Mesothelial cell of epicardium (in vitro differentiated cells): ENCODE measurements at places on chromosomes 12 and 14. TPM values are rescaled to one million over a fixed set of nuclear protein-coding genes. Genes with fewer than 3 reads are reported as not detected.

The STYK1 gene
- total RNA-seq = 0.99 to 1.4 TPM (median 1.0 TPM) in 3 replicates

The IRAK3 gene
- 1.5 to 2.2 TPM (median 1.9 TPM) in 3 replicates for total RNA-seq

The RAD51AP1 gene
- 14.0 to 17.3 TPM (median 16.3 TPM) in 3 replicates for total RNA-seq

GRCh38 chr12:104219908-104220404 lies 4.4 kb downstream of the TXNRD1 start:
- DNase-seq = no peak
- peak overlapping the region; percentile 9 for H3K4me3 ChIP-seq
- H3K27me3 ChIP-seq = no peaks in the 10 kb centered on the region
- H3K4me1 ChIP-seq = peaks cover 46% of the 10 kb centered on the region
- H3K27ac ChIP-seq = peak overlapping the region; percentile 92
- H3K36me3 ChIP-seq = peaks cover 4% of the 10 kb centered on the region

- H3K4me1 ChIP-seq = peaks cover 5% of the 10 kb centered on the region
- peaks cover 14% of the 10 kb centered on the region for H3K27me3 ChIP-seq
- DNase-seq = no peak
- H3K4me3 ChIP-seq = no peak overlapping the region
- no peaks in the 10 kb centered on the region for H3K36me3 ChIP-seq
These were observed 1228.2 kb upstream of the TMEM132C start for GRCh38 chr12:127038761-127039160.

GRCh38 chr12:72057330-72057914 lies 118.8 kb downstream of the TPH2 start:
- no peaks in the 10 kb centered on the region for H3K36me3 ChIP-seq
- H3K4me3 ChIP-seq = no peak overlapping the region

DNA sequence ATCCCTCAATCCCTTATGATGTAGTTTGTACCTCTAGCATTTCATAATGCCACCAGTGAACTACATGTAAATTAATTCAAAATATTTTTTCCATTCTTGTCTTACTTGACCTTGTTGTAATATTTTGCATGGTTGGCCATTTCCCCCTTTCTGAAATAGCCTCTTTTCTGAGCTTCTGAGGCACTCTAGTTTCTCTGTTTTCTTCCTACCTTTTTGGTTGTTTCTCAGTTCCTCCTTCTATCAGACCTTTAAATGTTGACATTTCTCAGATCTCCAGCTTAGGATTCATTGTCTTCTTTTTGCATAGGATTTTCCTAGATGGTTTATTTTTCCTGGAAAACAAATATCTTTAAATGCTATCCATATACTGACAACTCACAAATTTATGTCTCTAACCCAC lies 9.8 kb upstream of the RMST start:
- DNase-seq = no peak
- H3K4me1 ChIP-seq = peaks cover 17% of the 10 kb centered on the region
- H3K4me3 ChIP-seq = no peak overlapping the region
- H3K36me3 ChIP-seq = no peaks in the 10 kb centered on the region
- H3K27ac ChIP-seq = no peak overlapping the region

DNA sequence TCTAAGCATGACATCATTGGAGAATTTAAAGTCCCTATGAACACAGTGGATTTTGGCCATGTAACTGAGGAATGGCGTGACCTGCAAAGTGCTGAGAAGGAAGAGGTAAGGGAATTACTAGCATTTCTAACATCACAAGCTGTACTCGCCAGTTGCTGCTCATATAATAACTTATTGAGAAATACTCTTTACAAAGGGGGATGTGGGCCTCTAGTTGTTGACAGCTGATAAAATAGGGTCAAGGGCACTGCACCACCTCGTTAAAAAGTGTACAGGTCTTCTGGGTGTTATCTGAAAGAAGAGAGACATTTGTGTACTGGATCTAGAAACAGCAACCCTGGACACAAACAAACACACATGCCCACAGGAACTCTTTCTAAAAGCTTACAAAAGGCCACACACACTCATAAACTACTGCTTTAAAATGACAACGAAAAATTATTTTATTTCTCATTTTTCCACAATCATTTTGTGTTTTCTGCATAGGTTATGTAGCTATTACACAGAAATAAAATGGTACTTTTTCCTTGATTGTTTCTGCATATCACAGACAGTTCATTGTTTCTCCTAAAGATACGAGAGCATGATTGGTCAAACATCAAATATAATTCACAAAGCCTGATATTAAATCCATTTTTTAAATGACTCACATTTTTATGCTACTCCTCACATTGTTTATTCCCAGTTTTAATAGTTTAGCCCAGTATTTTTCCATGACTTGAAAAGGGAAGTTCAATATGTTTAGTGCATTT lies 391.1 kb downstream of the PAWR start:
- no peak for DNase-seq
- no peaks in the 10 kb centered on the region for H3K27me3 ChIP-seq
- peaks cover 2% of the 10 kb centered on the region for H3K4me1 ChIP-seq
- no peak overlapping the region for H3K4me3 ChIP-seq
- no peaks in the 10 kb centered on the region for H3K36me3 ChIP-seq
- H3K27ac ChIP-seq = no peak overlapping the region

- H3K4me3 ChIP-seq = no peak overlapping the region
- H3K4me1 ChIP-seq = peaks cover 69% of the 10 kb centered on the region
- peaks cover 10% of the 10 kb centered on the region for H3K27me3 ChIP-seq
- no peak for DNase-seq
These were observed 119.1 kb downstream of the PLXNC1 start for GRCh38 chr12:94267537-94267872.

DNA sequence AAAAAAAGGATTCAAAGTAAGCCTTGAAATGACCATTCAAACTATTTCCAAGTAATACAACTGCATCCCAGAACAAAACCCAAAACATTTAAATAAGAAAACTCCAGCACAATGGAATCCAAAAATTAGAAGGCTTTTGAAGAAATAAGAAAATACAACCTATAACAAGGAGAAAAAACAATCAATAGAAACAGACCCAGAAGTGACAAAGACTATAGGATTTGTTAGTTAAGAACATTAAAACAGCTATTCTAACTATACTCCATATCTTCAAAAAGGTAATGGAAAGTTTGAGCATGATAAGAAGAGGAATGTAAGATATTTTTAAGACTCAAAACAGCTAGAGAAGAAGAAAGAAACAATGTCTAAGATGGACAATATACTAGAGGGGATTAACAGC lies 39.3 kb upstream of the SRP54 start:
- no peaks in the 10 kb centered on the region for H3K27me3 ChIP-seq
- no peak overlapping the region for H3K27ac ChIP-seq
- no peak for DNase-seq
- no peak overlapping the region for H3K4me3 ChIP-seq
- peaks cover 18% of the 10 kb centered on the region for H3K36me3 ChIP-seq
- H3K4me1 ChIP-seq = no peaks in the 10 kb centered on the region

GRCh38 chr12:10128687-10129086 lies 1.3 kb downstream of the CLEC7A start:
- no peaks in the 10 kb centered on the region for H3K27me3 ChIP-seq
- H3K27ac ChIP-seq = no peak overlapping the region
- H3K4me3 ChIP-seq = no peak overlapping the region
- H3K36me3 ChIP-seq = no peaks in the 10 kb centered on the region

GRCh38 chr12:131349397-131350127 lies 361.3 kb upstream of the SFSWAP start:
- H3K27me3 ChIP-seq = peaks cover 7% of the 10 kb centered on the region
- no peak overlapping the region for H3K4me3 ChIP-seq
- H3K27ac ChIP-seq = no peak overlapping the region
- H3K36me3 ChIP-seq = no peaks in the 10 kb centered on the region

DNA sequence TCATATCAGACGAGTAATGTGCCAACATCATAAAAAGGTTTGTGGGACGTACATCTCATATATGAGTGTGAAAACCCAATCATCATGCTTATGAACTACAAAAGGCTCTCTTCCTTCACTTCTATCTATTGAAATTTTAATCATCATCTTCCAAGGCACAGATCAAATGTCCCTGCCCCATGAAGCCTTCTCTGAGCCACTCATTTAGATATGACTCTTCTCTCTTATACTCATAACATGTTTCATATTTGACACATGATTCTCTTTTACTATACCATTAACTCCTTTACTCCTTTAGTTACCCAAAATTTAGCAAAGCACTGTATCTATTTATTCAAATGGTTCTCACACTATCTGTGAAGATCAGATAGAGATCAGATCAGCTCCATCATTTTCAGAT lies 22.2 kb downstream of the RALGAPA1 start:
- DNase-seq = no peak
- H3K36me3 ChIP-seq = peaks cover 11% of the 10 kb centered on the region
- no peak overlapping the region for H3K4me3 ChIP-seq
- peak overlapping the region; percentile 1 for H3K27ac ChIP-seq
- no peaks in the 10 kb centered on the region for H3K4me1 ChIP-seq
